Substantia nigra (tissue), 51 donors: ENCODE measurements at places on chromosomes 3 and 15.
A peak's percentile ranks its signal among the peaks of the same experiment; 100 is the strongest.

GRCh38 chr3:66709532-66709931 lies 208.7 kb upstream of the LRIG1 start:
- DNase-seq, result no peak

- no peak for DNase-seq
Observed at GRCh38 chr3:188507244-188507720, 353.3 kb downstream of the LPP start.

DNA sequence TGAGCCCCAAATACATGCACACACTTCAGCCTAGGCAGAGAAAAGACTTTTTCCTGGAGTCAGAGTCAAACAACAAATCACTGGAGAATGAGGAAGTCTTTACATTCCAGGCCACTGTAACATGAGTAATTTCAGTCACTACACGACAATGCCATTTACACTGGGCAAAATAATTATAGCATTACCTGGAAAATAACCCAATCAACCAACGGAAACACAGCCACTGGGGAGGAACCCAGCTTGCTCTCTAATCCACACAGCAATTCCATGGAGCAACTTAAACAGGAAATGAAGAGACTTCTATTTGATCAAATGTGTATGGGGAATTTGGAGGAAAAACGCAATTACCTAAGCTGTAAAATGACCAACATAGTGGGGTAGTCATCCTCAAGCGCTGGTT lies 15.2 kb downstream of the FSTL1 start:
- DNase-seq, result no peak

- peak; percentile 52 for DNase-seq
Observed at GRCh38 chr15:101578443-101578894, 73.7 kb downstream of the TM2D3 start.

- no peak for DNase-seq
Observed at GRCh38 chr15:74194572-74195559, 7.7 kb downstream of the STRA6 start.

GRCh38 chr15:47609693-47610092 lies 107.6 kb upstream of the SEMA6D start:
- DNase-seq, result no peak

DNA sequence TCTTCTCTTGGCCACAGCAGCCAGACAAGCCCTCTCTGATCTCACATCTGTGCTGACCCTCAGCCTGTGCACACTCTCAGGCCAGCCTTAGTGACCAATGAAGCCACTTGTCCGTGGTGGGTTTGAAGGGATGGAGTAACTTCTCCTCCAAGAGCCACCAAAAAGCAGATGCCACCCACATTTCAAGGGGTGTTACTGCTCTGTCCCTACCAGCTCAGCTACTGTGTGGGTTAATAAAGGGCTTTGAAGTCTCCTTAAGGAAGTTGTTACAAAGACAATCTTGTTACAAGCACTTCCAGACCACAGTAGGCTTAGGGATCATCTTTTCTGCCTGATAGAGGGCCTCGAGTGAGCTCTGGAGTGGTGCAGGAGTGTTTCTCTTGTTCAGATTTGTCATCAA lies 3.3 kb upstream of the CA12 start:
- no peak for DNase-seq

- no peak for DNase-seq
Observed at GRCh38 chr3:164460851-164461250, 617.4 kb downstream of the SI start.

- DNase-seq, result no peak
Observed at GRCh38 chr15:39549912-39550311, 31.0 kb upstream of the THBS1 start.

DNA sequence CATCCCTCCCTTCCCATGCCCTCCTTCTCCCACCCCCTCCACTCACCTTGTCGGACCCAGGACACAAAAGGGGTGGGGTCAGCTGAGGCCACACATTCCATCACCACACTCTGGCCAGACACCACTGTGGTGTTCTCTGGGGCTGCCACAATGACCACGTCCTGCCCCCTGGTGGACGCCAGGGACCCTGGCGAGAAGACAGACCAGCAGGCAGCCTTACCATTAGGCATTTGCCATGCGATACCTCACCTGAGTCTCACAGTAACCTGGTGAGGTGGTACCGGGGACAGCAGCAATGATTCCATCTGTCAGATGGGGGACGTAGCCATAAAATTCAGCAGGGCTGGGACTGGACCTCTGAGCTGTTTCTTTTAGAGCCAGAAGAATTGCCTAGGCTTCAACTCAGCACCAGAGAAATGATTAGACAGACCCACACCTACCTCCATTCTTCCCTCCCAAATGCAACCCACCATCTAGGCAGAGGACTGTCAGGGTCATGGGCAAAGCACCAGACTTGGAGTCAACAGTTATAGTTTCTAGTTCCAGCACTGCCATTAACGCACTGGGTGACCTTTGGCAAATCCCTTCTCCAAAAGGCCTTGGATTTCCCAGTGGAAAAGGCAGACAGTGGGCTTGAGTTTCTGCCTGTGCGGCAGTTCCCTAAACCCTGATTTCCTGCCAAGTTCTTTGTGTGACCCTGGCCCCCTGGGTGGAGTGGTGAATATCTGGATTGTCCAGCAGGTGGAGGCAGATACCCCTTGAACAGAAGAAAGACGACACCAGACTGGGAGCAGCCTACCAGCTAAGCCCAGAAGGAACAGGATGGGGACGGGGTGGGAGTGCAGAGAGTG lies 21.8 kb downstream of the IGDCC4 start:
- DNase-seq, result peak; percentile 48

GRCh38 chr15:94353488-94353820 lies 122.1 kb downstream of the MCTP2 start:
- no peak for DNase-seq

- no peak for DNase-seq
Observed at GRCh38 chr3:14227856-14228255, 49.2 kb downstream of the LSM3 start.
